ENCODE measurements at places on chromosomes 5 and 9. TPM values are rescaled to one million over a fixed set of nuclear protein-coding genes. Genes with fewer than 3 reads are reported as not detected.

Gene GRM6
- total RNA-seq, result under 0.01 TPM

Gene RAPGEF6
- total RNA-seq, result 58.7 TPM

Gene KCNN2
- 29.8 TPM for total RNA-seq

DNA sequence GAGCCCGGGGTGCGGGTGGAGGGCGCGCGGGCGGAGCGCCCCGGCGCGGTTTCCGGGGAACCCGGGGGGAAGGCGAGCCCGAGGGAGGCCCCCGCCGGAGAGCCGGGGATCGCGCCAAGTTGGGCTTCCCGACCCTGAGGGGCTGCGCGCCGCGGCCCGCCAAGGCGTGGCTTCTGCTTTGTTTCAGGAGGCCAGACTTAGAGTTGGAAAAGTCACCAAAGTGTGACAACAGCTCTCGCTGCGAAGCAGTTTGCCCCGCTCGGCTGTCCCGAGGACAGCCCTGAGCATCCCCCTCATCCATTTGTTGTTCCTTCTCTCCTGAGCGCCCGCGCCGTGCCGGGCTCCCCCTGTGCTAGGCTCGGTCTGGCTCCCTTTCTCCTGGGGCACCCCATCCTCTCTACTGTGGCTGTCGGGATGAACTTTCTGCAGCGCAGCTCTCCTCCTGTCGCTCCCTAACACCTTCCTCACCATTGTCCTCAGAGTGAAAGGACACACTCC lies 410 bp downstream of the GLIPR2 start:
- no peak for DNase-seq

DNA sequence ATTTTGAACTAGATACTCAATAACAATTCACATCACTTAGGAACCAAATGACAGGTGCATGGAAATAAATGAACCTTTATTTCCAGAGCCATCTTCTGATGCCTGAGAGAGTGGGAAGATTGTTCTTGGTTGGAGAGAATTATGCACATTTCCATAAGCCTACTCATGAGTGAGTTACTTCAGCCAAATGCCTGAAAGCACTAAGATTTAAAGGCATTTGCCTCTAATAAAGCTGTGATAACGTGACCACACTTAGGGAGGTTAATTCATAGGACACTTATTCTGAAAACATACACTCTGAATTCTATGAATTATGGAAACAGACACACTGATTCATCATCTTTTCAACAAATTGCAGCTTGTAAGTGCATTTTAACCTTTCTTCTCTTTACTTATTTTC lies 40.0 kb downstream of the KCTD16 start:
- no peak for DNase-seq

GRCh38 chr9:6715755-6716643 lies 41.8 kb upstream of the KDM4C start:
- DNase-seq, result no peak

- DNase-seq, result no peak
Measured at GRCh38 chr5:10063997-10064396, 185.7 kb downstream of the ATPSCKMT start.

- DNase-seq, result no peak
Measured at GRCh38 chr5:116847960-116848359, 273.3 kb upstream of the SEMA6A start.

DNA sequence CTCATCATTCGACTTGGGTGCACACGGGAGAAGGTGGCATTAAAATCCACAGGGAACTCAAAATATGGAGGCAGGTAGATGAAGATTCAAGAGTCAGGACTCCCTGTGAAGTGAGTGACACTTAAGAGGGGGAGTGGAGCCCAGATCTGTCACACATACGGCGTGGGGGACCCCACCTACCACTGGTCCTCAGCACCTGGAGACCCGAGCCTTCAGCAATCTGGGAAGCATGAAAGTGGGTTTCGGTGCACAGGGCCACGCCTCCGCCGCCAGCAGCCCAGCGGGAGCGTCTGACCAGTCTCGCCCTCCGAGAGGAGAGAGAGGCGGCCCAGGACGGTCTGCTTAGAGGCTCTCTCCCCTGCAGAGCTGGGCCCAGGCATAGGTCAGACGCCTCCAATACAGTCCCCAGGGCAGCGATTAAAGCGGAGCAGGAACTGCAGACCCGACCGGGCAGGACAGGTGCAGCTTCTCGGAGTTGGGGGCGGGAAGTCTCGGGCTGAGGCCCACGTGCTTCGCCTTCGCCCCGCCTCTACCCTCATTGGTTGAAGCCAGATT lies 639 bp upstream of the SLC2A8 start:
- DNase-seq, result no peak

All from frontal cortex (tissue), 4 donors.